ENCODE measurements at places on chromosomes 11 and 22.

DNA sequence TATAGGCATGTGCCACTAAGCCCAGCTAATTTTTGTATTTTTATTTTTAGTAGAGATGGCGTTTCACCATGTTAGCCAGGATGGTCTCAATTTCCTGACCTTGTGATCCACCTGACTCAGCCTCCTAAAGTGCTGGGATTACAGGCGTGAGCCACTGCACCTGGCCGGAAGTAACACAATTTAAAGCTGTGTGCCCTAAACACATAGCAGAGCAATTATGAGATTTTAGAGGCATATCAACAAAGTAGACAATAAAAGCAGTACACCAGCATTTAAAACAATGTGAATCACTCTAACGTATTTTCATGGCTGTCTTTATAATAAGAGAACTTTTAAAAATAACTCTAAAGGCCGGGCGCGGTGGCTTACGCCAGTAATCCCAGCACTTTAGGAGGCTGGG, 42.4 kb downstream of the PRR14L start:
- DNase-seq: no peak

- DNase-seq: no peak
Observed at GRCh38 chr22:44483878-44484277, 14.2 kb downstream of the RTL6 start.

GRCh38 chr22:19962909-19963806, 21.5 kb upstream of the TXNRD2 start:
- no peak for DNase-seq

DNA sequence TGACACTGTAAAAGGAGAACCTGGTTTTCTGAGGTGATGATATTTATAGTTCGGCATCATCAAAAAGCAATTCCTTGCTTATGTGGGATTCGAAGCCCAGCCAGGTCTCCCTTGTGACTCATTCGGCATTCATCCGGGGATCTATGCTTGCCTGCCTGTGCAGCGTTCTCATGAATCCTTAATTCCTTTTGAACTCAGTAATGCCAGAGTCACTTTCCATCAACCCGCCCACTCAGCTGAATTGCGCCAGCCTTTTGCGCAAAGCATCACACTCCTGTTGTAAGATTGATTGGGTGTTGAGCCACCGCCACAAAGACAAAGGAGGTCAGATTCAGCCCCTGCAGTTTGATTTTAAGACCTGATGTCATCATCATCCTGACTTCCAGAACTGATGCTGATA, 128.6 kb downstream of the SLC17A6 start:
- no peak for DNase-seq

Data from esophagus muscularis mucosa (tissue), 4 donors.